NCI-H187 treated with DMSO at 0.1 percent for 48 hours (cell line): ENCODE measurements at places on chromosomes 1 and 21.

- DNase-seq = no peak
These were observed 26.9 kb upstream of the DPYD start for GRCh38 chr1:97947695-97948094.

GRCh38 chr1:1529936-1530335, 10.5 kb downstream of the TMEM240 start:
- no peak for DNase-seq

GRCh38 chr1:99557546-99558202, 88.2 kb upstream of the PALMD start:
- no peak for DNase-seq

DNA sequence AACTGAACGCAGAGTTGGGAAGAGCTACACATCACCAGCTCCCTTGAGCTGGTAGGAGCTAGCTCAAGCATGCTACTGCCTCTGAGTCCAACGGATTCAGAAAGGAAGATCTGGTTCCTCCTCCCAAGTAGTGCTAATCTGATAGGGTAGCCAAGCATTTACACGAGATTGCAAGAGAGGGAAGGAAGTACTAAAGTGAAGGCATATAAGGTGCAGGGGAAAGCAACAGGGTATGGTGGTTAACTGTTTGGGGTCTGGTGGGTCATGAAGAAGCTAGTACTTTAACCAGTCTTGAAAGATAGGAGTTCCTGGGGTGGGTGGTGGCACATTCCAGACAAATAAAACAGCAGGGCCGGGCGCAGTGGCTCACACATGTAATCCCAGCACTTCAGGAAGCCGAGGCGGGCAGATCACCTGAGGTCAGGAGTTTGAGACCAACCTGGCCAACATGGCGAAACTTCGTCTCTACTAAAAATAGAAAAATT, 20.2 kb upstream of the ZNF436 start:
- no peak for DNase-seq

DNA sequence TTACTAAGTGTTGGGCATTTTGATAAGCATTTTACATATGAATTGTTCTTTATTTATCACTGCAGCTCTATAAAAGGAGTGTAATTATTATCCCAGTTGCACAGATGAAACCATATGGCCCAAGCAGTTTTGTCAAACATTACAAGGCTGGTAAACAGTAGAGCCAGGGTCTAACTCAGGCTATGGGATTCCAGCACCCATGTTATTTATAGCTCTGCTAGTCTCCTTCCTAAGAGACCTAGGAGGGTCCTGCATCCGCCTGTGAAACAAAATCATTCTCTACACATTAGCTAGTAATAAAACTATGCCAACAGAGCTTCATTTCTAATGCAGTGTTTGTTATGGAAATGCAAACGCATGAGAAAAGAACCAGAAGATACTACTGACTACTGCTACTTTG, 58.6 kb downstream of the IL23R start:
- no peak for DNase-seq

DNA sequence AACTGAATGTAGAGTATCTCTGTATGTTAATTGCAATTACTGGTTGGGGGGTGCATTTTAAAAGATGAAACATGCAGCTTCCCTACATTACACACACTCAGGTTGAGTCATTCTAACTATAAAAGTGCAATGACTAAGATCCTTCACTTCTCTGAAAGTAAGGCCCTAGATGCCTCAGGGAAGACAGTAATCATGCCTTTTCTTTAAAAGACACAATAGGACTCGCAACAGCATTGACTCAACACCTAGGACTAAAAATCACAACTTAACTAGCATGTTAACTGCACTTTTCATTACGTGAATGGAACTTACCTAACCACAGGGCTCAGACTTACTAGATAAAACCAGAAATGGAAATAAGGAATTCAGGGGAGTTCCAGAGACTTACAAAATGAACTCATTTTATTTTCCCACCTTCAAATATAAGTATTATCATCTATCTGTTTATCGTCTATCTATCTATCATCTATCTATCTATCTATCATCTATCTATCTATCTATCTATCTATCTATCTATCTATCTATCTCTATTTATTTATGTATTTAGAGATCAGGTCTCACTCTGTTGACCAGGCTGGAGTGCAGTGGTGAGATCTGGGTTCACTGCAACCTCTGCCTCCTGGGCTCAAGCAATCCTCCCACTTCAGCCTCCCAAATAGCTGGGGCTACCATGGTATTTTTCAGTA, 47.8 kb downstream of the CHML start:
- DNase-seq = no peak

- DNase-seq = no peak
These were observed 46.2 kb downstream of the SH3GLB1 start for GRCh38 chr1:86750530-86750929.
